ENCODE measurements at places on chromosomes 13 and 19.

- DNase-seq: no peak
Observed at GRCh38 chr19:8259922-8260247, 48.3 kb downstream of the CD320 start.

DNA sequence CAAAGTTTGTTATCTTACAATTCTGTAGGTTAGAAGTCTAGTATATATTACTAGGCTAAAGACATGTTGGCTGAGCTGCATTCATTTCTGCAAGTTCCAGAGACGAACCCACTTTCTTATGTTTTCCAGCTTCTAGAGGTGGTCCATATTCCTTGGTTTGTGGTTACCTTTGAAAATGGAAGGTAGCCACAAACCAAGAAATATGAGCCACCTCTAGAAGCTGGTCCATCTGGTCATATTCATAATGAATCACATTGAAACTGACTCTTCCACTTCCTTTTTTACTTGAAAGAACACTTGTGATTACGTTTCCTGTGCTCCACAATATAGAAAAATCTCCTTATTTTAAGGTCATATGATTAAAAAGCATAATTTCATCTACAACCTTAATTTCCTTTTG is 943.0 kb upstream of the PCDH9 start:
- no peak for DNase-seq

DNA sequence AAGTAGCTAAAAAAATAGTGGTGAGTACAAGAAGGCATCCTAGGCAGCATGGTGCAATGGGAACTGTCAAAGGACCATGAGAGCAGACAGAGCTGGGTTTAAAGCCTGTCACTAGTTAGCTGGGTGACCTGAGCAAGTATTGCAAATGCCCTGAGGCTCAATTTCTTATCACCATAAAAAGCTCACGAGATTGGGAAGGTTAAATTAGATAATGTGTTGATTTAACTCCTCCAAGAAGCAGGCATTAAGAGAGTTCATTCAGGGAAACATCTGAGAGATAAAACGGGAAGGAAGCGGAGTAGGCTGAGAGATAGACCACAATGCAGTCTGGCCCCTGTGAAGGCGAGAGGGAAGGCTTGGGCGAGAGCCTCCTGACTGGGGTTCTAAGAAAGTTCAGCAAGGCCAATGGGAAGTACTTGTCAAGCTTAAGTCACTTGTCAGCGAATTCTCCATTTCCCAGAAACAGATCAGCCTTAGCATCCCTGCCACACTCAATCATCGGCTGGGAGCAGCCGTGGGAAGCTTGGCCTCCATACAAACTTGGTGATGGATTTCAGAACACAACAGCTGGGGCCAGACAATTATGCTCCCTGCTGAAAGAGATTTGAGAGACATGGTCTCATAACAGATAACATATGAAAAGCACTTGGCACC is 105.5 kb downstream of the POU4F1 start:
- DNase-seq: peak; percentile 54

GRCh38 chr19:50668416-50668815 is 19.2 kb downstream of the C19orf81 start:
- no peak for DNase-seq

- DNase-seq: no peak
Observed at GRCh38 chr13:82664183-82664582, 1218.1 kb downstream of the SLITRK1 start.

DNA sequence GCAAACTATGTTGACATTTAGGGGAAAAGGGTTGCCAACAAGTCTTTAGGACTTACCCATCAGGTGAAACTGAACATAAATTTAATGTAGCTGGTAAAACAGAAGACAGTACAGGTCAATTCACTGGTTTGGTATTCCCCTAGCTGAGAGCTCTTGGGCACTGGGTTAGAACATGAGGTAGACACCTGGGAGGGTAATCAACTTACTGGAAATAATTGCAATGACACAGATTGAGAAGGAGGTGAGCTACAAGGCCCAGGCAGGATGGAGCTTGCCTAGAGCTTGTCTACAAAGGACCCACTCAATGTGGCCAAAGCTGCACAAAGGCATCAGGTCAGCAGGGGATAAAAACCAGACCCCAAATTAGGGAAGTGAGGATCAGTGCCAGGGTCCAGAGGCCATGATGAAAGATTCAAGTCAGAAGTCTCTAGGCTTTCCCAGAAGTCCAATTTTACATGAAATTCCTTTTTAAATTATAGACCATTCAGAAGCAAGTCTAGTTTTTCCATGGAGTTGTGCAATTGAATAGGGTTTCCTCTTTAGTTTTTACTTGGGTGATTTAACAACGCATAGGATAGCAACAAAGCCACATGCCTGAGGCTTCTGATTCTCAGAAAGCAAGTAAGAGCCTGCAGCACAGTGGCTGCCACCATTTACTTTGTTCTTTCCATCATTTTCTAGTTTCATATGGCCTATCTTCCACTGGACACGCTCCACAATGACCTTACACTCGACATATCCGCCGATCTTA is 194.0 kb downstream of the NDFIP2 start:
- no peak for DNase-seq

- no peak for DNase-seq
Observed at GRCh38 chr19:8215783-8216182, 6.6 kb downstream of the CERS4 start.

- DNase-seq: no peak
Observed at GRCh38 chr19:33437821-33438671, 64.5 kb downstream of the CEBPG start.

DNA sequence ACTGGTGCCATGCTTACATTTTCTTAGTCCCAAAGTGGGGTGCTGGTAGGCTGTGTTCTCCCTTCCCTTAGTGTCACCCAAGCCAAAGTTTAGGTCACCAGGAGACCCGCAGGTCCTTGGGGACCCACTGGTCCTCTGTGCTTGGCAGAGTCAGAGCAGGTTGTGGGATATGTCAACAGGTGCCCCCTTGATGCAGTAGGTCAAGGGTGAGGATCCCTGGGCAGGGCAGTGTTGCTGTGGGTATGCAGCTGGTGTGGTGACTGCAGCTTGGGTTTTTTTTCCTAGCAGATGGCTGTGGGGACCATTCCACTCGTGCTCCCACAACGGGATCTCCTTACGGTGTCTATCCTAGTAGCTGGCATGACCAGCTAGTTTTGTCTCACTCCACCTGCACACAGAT is 23.7 kb downstream of the NHLRC3 start:
- no peak for DNase-seq

- DNase-seq: no peak
Observed at GRCh38 chr13:99634672-99635071, 133.4 kb downstream of the TM9SF2 start.

GRCh38 chr13:71866335-71867130 is 471 bp downstream of the DACH1 start:
- no peak for DNase-seq

DNA sequence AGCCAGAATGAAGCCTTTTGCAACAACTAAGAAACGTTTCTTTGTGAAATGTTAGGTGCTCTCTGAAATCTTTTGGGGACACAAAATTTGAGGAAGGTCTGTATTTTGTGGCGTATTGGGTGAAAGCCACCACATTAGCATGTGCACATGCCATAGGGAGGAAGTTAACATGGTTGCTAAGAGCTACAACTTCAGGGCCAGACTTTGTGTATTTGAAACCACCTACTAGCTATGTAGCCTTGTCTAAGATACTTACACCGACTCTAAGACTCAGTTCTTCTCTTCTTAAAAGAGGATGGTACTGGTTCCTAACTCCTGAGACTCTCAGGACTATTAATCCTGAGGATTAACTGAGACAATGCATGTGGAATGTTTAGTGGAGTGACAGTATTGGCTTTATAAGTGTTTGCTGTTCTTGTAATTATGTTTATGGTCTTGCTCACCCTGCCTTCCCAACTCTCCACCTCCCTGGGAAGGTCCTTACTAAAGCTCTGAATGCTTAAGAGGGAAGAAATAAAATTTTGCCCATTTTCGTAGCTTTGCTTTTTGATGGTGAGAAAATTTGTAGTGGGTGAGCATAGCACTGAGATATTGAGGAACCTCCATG is 15.5 kb downstream of the SERP2 start:
- DNase-seq: peak; percentile 33

DNA sequence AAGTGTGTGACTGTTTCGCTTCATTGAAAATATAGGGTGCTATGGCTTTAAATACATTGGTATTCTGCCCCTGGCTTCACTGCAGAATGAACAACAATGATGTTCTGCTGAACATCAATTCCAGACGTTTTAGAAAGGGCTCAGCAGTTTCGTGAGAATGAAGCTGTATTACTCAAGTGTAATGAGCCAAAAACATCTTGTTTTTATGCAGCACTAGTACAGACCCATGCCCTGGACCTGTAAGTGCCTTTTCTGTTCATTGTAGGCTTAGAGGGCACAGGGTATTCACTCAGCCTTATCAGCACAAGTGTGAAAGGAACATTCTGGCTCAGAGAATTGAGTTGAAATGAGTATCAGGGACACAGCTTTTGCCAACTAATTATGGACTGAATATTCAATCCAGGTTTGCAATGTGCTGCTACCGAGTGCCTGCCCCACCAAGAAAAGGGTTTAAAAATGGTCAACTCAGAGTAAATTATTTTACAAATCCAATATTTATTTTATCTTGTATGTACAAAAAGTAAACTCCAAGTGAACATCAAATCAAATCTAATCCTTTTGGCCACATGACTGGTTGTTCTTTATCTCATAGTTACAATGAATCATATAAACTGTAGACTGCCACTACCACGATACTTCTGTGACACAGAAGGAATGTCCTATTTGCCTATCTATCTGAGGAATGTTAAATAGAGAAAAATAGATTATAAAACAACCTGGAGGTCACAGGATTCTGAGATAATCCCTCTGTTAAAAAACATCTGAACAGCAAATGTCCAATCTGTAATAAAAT is 362.8 kb downstream of the NALCN start:
- no peak for DNase-seq

- DNase-seq: no peak
Observed at GRCh38 chr19:15194938-15195337, 5.9 kb downstream of the NOTCH3 start.

DNA sequence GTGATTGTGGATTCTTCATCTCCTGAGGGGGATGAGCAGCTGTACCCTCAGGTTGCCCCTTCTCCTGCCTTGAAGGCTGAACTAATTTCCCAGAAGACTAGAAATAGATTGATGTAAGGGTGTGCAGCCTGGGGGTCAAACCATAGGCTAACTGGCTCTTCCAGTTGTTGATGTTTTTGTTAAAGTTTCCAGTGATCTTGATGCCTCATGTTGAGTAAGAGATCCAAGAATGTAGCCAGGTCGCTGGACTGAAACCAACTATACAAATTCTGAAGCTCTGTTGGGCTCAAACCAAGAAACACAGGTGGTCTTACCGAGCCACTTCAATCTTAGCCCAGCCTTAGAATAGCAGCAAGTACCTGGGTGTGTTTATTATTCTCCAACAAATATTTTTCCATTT is 391.8 kb downstream of the KLF5 start:
- DNase-seq: no peak

DNA sequence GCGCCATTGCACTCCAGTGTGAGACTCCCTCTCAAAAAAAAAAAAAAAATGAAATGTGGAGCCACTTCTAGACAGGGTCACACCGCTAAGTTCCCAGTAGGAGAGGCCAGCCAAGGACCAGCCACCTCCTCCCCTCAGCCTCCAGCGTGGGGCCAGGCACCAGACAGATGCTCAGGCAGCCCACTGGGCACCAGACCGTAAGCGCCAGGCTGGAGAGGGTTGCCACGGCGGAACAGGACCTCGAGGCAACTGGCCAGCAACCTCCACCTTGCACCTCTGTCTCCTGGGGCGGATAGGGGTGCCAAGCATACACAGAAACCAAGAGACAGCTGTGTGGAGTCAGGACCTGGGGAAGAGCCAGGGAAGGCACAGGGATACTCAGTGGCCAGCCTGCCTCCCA is 3.7 kb downstream of the PEPD start:
- no peak for DNase-seq

DNA sequence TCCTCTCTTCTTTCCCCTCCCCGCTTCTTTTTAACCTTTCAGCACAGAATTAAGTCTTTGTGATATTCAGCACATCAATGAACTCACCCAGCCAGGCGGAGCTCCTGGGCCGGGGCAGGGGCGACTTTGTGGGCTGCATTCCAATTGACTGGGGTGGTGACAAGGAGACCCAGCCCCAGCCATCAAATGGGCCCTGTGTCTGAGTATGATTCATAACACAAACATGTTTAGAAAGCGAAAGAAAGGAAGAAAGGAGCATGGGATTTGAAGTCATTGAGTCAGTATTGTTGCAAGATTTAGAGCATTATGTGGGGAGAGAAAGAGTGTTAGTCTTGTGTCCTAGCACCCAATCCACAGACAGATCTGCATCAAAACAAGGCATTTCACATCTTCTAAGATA is 185.3 kb downstream of the LHFPL6 start:
- no peak for DNase-seq

DNA sequence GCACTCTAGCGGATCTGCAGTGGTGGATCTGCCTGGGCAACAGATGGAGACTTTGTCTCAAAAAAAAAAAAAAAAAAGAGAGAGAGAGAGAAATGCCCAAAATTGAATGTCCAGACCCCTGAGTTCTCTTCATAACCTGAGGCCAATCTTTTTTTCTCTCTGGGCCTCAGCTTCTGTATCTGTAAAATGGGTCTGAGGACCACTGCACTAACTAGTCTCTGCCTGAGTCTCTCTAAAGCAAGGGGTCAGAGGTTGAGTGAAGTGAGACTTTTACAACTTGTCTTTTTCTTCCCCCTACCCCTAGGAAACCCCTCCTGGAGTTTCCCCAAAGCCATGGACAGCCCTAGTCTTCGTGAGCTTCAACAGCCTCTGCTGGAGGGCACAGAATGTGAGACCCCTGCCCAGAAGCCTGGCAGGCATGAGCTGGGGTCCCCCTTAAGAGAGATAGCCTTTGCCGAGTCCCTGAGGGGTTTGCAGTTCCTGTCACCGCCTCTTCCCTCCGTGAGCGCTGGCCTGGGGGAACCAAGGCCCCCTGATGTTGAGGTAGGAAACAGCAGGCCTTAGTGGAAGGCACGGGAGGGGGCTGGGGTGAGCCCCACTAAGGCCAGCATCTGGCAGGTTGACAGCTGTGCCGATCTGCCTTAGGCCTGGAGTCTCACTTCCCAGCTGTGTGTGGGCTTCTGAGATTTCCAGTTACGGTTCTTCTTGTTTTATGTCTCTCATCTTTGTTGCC is 1.8 kb downstream of the TMEM91 start:
- no peak for DNase-seq

GRCh38 chr13:41177616-41178015 is 16.8 kb downstream of the KBTBD7 start:
- DNase-seq: no peak

DNA sequence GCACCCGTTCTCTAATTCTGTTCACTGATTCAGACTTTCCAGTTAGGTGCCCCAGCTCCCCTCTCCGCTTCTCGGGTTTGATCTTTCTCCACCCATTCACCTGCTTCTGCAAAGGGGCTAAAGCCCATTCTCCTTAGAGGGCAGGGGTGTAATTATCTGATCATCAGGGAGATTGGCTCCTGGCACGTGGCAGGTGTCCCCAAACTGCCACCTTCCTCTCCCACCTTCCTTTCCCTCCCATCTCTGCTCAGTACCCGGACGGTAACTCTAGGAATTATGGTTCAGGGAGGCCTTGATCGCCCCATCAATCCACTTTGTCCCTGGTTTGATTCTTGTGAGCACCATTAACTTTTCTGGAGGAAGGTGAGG is 212 bp downstream of the FFAR1 start:
- no peak for DNase-seq

DNA sequence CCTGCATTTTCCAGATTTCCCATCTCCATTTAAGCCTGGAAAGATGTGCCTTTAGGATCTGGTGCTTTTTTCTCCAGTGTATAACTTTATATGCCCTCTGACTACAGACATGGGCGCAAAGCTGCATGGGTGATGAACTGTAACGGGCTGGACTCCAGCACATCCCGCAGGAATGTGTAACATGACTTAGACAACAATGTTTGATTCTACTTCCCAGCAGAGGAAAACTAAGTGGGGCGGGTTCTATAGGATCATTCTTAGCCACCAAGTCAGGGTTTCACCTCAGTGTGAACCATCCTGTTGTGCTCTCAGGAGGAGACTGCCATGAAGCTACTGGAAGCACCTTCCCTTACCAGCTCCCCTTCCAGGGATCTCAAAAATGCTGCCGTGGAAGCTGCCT is 93.2 kb upstream of the SERP2 start:
- no peak for DNase-seq
